Trophoblast cell (in vitro differentiated cells and primary cell): ENCODE measurements at places on chromosomes 2 and 18.

DNA sequence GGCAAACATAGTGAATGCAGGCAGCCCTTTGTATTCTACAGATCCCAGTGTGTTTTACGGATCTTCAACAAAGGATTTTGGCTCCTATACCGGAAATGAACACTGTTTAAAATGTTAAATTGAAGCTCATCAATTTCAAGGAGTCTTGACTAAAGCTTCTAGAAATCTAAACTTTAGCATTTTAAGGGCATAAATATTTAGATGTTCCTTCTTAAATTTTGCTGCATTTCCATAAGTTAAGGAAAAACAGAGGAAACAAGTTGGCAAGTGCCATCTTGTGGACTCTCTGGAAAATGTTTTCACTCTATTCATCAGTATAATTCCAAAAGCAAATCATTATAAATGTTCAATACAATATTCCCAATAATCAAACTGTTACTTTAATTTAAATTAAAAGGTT is 19.6 kb downstream of the CHN1 start:
- no peak for DNase-seq

DNA sequence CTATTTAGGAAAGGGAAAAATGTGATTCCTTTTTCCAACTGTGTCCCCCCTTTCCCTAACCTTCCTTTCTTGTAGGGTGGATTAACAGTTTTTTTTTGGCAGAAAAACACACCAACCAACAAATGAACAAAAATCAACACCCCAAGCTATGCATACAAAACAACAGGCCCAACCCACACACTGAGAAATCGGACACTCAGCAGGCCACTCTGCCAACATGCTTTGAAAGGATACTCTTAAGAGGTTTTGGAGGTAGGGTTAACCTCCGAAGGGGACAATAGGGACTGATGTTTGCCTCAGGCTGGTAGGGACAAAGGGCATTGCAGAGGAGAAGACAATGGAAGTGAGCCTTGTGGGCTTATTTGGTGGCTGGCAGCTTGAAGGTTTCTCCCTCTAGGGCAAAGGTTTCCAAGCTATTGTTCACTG is 33.1 kb upstream of the POLE4 start:
- no peak for DNase-seq

- DNase-seq: no peak
Measured at GRCh38 chr2:45942237-45942738, 290.8 kb downstream of the PRKCE start.

DNA sequence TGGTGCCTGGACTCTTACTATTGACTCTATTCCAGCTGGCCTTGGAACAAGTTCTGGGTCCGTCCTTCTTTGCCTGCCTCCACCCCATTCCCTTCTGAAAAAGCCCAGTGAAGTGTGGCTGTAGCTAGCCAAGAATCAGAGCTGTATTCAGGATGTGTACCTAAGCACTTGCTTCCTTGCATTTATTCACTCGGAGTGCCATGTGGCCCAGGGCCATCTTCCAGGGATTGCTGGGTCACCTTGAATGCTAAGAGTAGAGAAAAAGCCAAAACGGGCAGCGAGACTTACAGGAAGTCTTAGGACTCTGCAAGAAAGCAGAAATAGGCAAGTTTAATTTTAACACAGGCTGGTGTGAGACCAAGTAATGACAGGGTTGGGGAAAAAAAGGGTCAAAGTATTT is 4.1 kb downstream of the ITGA6 start:
- no peak for DNase-seq

DNA sequence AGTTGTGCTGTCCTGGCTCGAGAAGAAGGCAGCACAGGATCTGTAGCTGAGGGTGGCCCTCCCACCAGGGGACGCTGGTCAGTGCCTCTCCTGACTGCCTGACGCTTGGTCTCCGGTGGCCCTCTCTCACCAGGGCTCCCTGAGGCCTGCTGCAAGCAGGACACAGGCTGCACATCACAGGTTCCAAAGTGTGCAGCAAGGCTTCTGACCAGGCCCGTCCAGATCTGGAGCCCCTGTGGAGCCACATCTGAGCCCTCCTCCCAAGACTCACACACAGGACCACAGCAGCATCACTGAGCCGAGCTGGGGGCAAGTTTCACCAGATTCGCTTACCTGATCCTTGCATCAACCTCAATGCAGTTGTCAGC is 12.1 kb downstream of the AMER3 start:
- DNase-seq: no peak

DNA sequence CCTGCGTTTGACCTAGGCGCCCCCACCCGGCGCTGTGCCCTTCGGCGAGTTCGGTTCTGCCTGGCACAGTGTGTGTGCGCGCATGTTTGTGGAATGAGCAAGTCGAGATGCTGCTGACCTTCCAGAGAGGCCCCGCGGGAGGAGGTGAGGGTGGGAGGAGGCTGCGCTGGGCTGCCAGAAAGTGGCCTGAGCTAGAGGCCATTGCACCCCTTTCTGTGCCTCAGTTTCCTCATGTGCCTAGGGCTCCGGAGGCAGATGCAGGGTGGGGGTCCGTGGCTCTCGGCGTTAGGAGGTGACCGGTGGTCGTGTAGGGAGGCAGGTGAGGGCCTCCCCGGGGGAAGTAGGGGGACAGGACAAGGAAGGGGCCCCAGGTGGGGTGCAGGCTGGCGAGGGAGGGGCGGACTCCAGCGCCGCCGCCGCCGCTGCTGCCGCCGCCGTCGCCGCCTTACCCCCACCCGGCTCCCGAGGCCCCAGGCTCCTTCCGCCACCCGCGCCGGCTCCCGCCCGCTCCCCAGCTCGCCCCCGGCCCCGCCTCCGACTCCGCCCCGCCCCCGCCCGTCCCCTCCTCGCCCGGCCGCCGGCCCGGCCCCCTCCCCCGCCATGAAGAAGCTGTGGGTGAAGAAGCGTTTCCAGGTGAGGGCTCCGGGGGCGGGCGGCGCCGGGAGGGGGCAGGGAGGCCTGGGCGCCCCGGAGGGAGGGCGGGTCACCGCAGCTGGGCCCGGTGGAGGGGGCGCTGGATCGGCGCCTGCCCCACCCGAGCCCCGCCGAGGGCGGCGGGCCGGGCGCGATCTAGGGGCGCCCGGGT is 7.0 kb downstream of the SPEG start:
- peak; percentile 44 for DNase-seq

DNA sequence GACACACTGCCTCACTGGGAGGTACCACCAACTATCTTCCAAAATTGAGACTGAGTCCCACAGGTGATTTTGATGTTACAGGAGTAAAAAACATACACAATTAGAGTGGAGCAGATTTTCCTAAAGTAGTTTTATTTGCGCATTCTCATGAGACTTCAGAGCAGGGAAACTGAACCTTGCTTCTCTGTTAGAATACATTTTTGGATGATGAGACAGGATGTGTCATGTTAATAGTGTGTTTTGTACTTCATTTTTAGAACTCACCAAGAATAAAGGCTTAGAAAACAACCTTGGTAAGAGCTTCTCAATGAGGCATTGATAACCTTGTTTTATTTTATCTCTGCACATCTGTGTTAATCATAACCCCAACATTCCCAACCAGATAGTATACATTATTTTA is 310.2 kb upstream of the GALNT5 start:
- DNase-seq: no peak

DNA sequence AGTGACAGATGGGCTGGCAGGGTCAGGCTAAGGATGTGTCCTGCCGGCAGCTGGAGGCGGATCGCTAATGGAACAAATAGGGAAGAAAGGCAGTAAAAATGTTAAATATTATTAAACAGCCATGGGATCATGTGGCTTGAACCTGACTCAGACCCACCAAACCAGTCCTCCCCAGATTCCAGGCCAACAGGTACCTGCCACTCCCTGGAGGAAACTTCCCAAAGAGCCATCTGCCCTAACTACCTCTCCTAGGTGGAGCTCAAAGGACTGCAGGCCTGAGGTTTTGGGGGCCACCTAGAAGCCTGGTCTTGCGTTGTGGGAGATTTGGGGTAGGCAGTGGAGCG is 34.3 kb downstream of the CIB4 start:
- DNase-seq: peak; percentile 83

- DNase-seq: no peak
Measured at GRCh38 chr2:96542357-96542977, 5.9 kb downstream of the ARID5A start.

GRCh38 chr2:241636182-241637017 is 558 bp downstream of the THAP4 start:
- peak; percentile 58 for DNase-seq

- DNase-seq: no peak
Measured at GRCh38 chr2:36137612-36138011, 218.0 kb upstream of the CRIM1 start.

GRCh38 chr2:44237221-44237620 is 38.1 kb upstream of the SLC3A1 start:
- DNase-seq: no peak

GRCh38 chr2:159695795-159696448 is 16.4 kb upstream of the MARCHF7 start:
- peak; percentile 13 for DNase-seq

- peak; percentile 48 for DNase-seq
Measured at GRCh38 chr2:100818606-100819369, 1.2 kb upstream of the NPAS2 start.

- DNase-seq: no peak
Measured at GRCh38 chr2:109336296-109336695, 207.3 kb downstream of the SH3RF3 start.
